ENCODE measurements at places on chromosomes 5 and 9.

DNA sequence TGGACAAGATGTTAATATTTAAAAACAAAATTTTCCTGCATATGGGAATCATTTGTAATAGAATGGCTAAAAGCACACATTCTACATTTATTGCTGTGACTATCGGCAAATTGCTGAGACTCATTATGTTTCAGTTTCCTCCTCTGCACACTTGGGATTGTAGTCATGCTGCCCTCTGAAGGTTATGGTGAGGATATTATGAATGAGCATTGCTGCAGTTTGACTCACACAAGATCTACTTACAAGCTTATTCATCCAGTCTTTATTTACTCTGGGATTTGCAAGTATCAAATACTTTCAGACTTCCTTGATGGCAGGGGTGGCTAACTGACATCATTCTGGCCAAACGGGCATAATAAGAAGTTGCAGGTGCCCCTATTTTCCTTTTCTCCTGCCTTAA is 9.5 kb upstream of the NFIL3 start:
- no peak overlapping the region for H3K27ac ChIP-seq
- no peak overlapping the region for H3K4me3 ChIP-seq
- peaks cover 9% of the 10 kb centered on the region for H3K27me3 ChIP-seq
- no peaks in the 10 kb centered on the region for H3K36me3 ChIP-seq
- peaks cover 7% of the 10 kb centered on the region for H3K4me1 ChIP-seq

- no peaks in the 10 kb centered on the region for H3K36me3 ChIP-seq
- peaks cover 10% of the 10 kb centered on the region for H3K4me1 ChIP-seq
- no peak overlapping the region for H3K27ac ChIP-seq
- H3K27me3 ChIP-seq = no peaks in the 10 kb centered on the region
- H3K4me3 ChIP-seq = no peak overlapping the region
Measured at GRCh38 chr9:92714787-92715487, 45.0 kb upstream of the IPPK start.

DNA sequence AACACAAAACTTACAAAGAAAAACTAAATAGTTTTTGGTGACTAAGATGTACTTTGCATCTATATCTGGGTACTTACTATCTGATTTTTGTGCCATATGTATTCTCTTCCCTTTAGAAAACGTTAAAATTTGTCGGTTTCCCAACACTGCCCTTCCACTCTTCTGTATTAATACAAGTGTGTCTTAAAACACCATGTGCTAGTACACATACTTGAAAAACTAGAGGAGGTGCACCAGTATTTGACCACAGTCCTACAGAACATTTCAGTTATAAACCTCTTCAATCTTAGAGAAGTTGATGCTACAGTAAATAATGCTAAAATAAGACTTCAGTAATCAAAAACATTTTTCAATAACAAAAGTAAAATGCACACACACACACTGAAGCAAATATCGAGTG is 251.2 kb downstream of the EFNA5 start:
- no peaks in the 10 kb centered on the region for H3K27me3 ChIP-seq
- no peaks in the 10 kb centered on the region for H3K36me3 ChIP-seq
- no peak overlapping the region for H3K4me3 ChIP-seq
- H3K4me1 ChIP-seq = peaks cover 9% of the 10 kb centered on the region

- peaks cover 7% of the 10 kb centered on the region for H3K4me1 ChIP-seq
- H3K27me3 ChIP-seq = no peaks in the 10 kb centered on the region
- H3K36me3 ChIP-seq = no peaks in the 10 kb centered on the region
- no peak overlapping the region for H3K4me3 ChIP-seq
Measured at GRCh38 chr9:131307974-131308373, 18.5 kb downstream of the PLPP7 start.

DNA sequence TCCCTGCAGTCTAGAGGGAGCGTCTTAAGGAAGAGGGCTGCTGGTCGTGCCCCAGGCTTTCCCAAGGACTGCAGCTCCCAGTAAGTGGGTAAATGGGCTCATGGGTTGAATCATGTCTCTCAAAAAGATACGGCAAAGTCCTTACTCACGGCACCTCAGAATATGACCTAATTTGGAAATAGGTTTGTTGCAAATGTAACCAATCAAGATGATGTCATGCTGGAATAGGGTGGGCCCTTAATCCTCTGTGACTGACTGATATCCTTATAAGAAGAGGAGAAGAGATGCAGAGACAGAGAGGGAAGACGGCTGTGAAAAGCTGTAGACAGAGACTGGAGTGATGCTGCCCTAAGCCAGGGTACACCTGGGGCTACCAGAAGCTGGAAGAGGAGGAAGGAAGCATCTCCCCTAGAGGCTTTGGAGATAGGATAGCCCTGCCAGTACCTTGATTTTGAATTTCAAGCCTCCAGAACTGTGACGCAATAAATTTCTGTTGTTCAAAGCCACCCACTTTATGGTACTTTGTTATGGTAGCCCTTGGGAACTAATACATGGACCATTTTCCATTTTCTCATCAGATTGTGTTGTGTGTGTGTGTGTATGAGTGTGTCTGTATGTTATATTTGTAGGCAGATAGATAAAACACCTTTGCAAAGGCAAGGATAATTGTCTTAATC is 15.0 kb downstream of the GALNT10 start:
- peaks cover 5% of the 10 kb centered on the region for H3K36me3 ChIP-seq
- no peak overlapping the region for H3K4me3 ChIP-seq
- H3K4me1 ChIP-seq = peaks cover 37% of the 10 kb centered on the region
- H3K27ac ChIP-seq = no peak overlapping the region
- no peak for DNase-seq
- no peaks in the 10 kb centered on the region for H3K27me3 ChIP-seq

- H3K4me3 ChIP-seq = no peak overlapping the region
- no peak overlapping the region for H3K27ac ChIP-seq
- no peaks in the 10 kb centered on the region for H3K27me3 ChIP-seq
- H3K4me1 ChIP-seq = no peaks in the 10 kb centered on the region
Measured at GRCh38 chr9:101235105-101235866, 149.5 kb downstream of the BAAT start.

- no peak overlapping the region for H3K4me3 ChIP-seq
- no peak overlapping the region for H3K27ac ChIP-seq
- H3K36me3 ChIP-seq = peaks cover 29% of the 10 kb centered on the region
- no peaks in the 10 kb centered on the region for H3K4me1 ChIP-seq
Measured at GRCh38 chr5:95520206-95520605, 34.6 kb downstream of the SKIC3 start.
